Stimulated activated CD8-positive, alpha-beta memory T cell treated with anti-CD3 and anti-CD28 coated beads, Interleukin-15, amount 100 ng/mL, for 48 hours (primary cell): ENCODE measurements at places on chromosomes 2 and 18.

DNA sequence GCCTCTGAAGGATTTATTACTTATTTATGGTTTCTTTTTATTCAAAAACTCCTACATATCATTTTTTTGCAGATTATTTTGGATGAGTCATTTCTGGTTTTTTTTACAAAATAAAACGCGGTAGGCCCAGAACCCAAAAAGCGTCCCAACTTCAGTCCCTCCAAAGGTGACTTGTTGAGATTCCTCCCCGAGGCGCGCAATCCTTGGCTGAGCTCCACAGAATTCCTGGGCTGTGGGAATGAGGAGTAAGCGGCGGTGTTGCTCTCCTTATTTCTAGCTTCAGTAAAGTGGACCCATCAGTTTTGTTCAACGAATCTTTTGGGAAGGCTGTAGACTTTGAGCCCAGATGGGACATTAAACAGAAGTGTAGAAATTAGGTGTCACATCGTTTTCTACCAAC, 67.0 kb upstream of the RMP24 start:
- no peak for DNase-seq

DNA sequence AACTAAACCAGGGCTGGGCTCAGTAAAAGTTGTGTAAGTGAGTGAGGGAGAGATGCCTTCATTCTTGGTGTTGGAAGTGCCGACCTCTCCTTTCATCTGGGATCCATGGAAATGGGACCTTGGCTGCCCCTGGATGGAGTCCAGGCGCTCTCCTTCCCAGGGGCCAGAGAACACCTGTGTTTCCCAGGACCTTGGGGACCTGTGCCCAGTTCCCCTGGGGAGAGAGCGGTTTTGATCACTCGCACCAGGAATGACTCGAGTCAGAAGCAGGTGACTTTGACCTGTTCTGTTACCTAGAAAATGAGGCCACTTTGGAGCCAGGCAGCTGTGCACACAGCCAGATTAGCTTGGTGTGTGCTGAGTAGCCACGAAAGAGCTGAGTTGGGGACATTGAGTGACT, 97.3 kb downstream of the SH3BP4 start:
- no peak for DNase-seq

DNA sequence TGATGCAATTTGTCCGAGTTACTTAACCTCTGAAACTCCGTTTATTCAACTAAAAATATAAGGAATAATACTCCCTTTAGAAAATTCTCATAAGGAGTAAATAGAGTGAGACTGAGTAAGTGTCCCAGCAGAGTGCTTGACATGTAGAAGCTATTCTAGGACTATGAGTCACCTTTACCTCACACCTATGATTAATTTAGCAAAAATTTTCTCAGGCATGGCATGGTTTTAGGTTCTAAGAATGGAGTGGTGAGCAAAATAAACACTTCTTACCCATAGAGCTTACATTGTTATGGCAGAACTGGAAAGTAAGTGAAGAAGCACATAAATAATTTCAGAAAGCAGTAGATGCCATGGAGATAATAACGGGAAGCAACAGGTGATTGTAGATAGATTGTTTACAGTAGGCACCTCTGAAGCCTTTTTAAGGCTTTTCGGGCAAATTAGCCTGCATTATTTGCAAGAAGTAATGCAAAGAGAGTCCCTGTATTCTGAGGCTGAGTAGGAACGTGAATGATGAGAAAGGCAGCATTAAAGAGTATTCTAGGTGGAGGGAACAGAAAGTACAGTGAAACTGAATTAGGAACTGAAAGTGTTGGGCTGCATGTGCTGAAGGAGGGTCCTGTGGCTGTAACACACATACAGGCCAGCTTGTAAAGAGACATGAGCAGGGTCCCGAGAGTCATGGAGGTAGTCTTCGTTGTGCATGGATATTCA, 209.2 kb downstream of the ZNF407 start:
- DNase-seq = no peak

GRCh38 chr2:236338495-236339184, 74.4 kb upstream of the ASB18 start:
- DNase-seq = no peak

GRCh38 chr2:61597300-61598289, 59.4 kb upstream of the XPO1 start:
- no peak for DNase-seq

DNA sequence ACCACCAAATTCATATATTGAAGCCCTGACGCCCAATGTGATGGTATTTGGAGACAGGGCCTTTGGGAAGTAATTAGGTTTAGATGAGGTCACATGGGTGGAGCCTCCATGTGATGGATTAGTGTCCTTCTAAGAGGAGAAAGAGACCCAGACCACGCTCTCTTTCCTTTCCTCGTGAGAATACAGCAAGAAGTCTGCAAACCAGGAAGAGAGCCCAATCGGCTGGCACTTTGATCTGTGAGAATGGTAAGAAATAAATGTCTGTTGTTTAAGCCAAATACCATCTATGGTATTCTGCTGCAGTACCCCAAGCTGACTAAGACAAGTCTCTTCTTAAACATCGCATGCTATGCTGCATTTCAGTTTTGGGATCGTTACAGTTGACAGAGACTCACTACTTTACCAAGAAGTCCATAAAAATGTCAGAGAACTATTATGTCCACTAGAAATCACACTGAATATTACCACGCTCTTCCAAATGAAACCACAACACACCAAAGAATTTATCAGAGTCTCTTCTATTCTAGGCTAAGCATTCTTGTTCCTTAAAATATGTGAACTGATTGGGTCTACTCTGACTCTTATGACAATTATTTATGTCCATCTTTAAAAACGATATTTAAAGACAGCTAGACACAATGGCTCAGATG, 48.5 kb downstream of the LPIN2 start:
- no peak for DNase-seq

- no peak for DNase-seq
Observed at GRCh38 chr2:72211777-72212485, 64.3 kb upstream of the CYP26B1 start.

- no peak for DNase-seq
Observed at GRCh38 chr18:78820161-78820834, 159.3 kb upstream of the SALL3 start.

- no peak for DNase-seq
Observed at GRCh38 chr2:47346-47725, 1.0 kb upstream of the FAM110C start.

GRCh38 chr2:230053753-230054478, 14.8 kb downstream of the SLC16A14 start:
- DNase-seq = no peak

- no peak for DNase-seq
Observed at GRCh38 chr18:36547544-36547943, 250.0 kb downstream of the FHOD3 start.

GRCh38 chr2:66446941-66447340, 12.0 kb downstream of the MEIS1 start:
- DNase-seq = no peak

GRCh38 chr2:33670392-33670937, 71.4 kb upstream of the FAM98A start:
- no peak for DNase-seq

GRCh38 chr18:35573531-35573930, 8.0 kb upstream of the GALNT1 start:
- no peak for DNase-seq

- no peak for DNase-seq
Observed at GRCh38 chr2:13662055-13662454, 945.3 kb downstream of the TRIB2 start.
